ENCODE measurements at places on chromosomes 7 and 10.
A peak's percentile ranks its signal among the peaks of the same experiment; 100 is the strongest.

DNA sequence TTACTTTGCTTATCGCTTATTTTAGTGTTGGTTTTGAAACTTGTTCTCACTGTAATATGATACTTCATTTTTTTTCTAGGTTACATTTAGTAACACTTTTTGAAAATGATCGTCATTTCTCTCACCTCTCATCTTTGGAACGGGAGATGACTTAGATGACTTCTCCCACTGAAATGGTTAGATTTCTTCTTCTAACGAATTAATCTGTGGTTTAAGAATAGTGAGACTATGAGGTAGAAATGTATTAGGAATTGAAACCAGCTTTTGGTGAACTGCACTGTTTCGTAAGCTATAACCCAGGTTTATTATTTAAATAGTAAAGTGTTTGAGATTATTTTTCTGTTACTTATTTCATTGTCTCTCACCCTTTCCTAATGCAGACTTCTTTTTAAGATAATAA, 93.7 kb downstream of the PRR15 start:
- DNase-seq = no peak

DNA sequence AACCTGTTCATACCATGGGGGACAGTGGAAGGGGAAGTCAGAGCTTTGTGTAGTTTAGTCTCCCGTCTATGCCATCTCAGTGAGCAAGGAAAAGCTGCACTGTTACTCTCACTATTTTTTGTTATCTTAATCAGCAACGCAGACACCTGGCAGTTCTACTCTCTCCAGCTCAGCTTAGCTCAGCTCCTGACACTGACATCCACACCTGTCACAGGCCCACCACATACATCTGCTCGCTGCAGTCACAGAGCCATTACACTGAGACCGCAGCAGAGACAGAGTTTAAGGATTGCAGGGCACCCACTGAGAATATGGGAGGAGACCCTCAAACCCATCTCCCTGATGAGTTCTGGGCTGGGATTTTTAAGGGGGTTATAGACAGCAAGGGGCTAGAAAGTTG, 257.3 kb upstream of the AKR1E2 start:
- DNase-seq = no peak

DNA sequence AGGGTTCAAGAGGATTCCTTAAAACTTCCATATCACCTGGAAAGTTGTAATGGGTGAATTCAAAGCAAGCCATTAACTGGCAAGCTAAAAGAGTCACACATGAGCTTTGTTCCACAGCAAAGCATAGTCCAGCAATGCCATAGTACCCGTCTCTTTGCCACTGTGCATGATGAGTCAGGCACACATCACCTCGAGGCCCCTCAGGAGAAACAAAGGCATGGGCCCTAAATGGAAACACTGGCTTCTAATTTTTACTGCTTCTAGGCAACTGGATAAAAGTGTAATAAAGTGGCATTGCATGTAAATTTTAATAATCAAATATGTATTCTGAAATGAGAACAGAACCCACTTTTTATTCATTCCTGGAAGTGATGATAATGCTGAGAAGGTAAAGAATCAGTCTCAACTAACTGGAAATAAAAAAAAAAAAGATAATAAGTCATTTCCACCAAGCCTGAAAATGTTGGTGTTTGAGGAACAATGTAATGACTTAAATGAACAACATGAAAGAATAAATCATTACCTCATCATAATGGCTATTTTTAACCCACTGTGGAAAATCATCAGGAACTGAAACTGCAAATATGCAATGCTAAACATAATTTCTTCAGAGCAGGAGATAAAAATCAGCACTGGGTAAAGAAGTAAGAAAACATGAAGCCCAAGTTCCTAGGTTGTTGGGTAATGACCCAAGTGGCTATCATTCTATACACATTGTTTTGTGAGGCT, 104.9 kb downstream of the CDK6 start:
- DNase-seq = peak; percentile 58

GRCh38 chr10:119896061-119896655, 3.6 kb downstream of the SEC23IP start:
- no peak for DNase-seq

- DNase-seq = no peak
Observed at GRCh38 chr7:28470344-28470743, 58.0 kb downstream of the CREB5 start.

- DNase-seq = no peak
Observed at GRCh38 chr7:46485481-46486065, 564.5 kb upstream of the IGFBP3 start.

- peak; percentile 57 for DNase-seq
Observed at GRCh38 chr10:23065181-23065948, 30.0 kb upstream of the MSRB2 start.

DNA sequence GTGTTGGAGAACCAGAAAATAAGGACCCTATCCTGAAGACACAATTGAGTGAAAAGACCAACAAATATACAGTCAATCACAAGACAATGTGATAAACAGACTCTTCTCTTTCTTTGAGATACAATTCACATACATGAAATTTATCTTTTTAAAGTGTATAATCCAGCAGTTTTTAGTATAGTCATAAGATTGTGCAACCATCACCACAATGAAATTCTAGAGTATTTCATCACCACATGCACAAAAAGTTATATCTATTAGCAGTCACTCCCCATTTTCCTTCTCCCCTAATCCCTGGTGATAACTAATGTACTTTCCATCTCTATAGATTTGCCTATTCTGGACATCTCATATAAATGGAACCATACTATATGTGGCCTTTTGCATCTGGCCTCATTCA, 8.2 kb upstream of the SORBS1 start:
- DNase-seq = no peak

GRCh38 chr7:158473221-158473620, 114.4 kb downstream of the PTPRN2 start:
- DNase-seq = no peak

GRCh38 chr7:41792120-41792519, 89.2 kb upstream of the INHBA start:
- DNase-seq = no peak

Data from dermis microvascular lymphatic vessel endothelial cell (primary cell).